ENCODE measurements at places on chromosomes 13 and 19. TPM values are rescaled to one million over a fixed set of nuclear protein-coding genes. Genes with fewer than 3 reads are reported as not detected.

The WDR62 gene
- total RNA-seq: 0.69 TPM

The SOX1 gene
- not detected for total RNA-seq

The CEBPA gene
- 7.1 TPM for total RNA-seq

The ONECUT3 gene
- total RNA-seq: not detected

The RFPL4AL1 gene
- total RNA-seq: not detected

The TOMM40 gene
- 45.4 TPM for total RNA-seq

The LILRA1 gene
- total RNA-seq: 2.2 TPM

The SLC8A2 gene
- 0.94 TPM for total RNA-seq

Measured in kidney (tissue), 22 donors.